ENCODE measurements at places on chromosomes 2 and 18.
A peak's percentile ranks its signal among the peaks of the same experiment; 100 is the strongest.

DNA sequence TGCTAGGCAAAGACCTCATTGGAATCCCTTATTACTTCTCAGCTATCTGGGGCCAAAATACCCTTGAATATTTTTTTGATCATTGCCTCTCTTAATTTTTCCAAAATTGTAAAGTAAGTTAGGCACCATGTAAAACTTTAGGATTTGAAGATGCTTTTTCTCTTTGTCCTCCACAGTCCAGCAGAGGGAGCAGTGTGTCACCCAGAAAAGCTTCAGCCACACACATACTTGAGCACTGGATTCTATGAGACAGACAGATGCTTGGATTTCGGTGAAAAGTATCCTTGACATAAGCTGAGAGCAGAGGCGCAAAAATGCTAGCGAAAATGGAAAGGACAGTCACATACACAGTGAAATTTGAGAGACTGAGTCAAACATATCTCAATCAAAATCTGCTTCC is 74.7 kb upstream of the KCNJ3 start:
- H3K4me3 ChIP-seq = no peak overlapping the region
- H3K27ac ChIP-seq = no peak overlapping the region
- no peaks in the 10 kb centered on the region for H3K27me3 ChIP-seq
- no peaks in the 10 kb centered on the region for H3K36me3 ChIP-seq
- no peak for DNase-seq
- H3K4me1 ChIP-seq = no peaks in the 10 kb centered on the region

GRCh38 chr18:33052886-33053285 is 280.1 kb upstream of the KLHL14 start:
- DNase-seq = no peak
- H3K36me3 ChIP-seq = no peaks in the 10 kb centered on the region
- H3K27ac ChIP-seq = no peak overlapping the region
- H3K27me3 ChIP-seq = no peaks in the 10 kb centered on the region

DNA sequence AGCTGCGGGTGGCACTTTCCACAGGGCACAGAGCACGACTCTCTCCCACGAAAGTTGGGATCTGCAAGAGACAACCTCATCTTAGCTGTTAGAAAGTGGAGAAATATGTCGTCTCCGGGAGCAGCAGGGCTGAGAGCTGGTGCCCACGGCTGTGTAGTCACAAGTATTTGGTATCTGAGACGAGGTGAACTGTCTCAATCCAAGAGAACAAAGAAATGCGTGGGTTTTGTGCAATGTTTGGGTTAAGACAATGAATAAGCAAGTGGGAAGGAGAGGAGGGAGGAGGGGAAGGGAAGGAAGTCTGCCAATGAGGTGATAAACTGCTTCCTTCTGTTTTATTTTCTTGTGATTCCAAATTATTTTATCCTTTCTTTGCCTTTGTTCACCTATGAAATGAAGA is 18.0 kb downstream of the DYTN start:
- no peak overlapping the region for H3K4me3 ChIP-seq
- no peak for DNase-seq
- no peaks in the 10 kb centered on the region for H3K36me3 ChIP-seq

DNA sequence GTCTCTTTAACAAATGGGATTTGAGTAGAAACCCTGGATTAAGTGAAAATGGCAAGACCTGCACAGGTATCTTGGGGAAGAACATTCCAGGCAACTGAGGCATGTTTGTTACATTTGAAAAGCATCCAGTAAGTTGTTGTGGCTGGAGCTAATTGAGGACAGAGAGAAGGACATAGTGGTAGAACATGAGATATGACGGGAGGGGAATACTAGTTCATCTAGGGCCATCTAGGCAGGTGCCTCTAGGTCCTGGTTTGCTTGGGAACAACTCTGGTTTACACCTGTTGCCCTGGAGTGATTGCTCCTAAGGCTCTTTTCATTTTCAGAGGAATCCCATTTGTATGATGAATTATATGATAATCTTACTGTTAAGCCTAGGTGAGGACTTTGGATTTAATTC is 19.7 kb upstream of the CCDC141 start:
- no peaks in the 10 kb centered on the region for H3K4me1 ChIP-seq
- no peaks in the 10 kb centered on the region for H3K36me3 ChIP-seq
- no peaks in the 10 kb centered on the region for H3K27me3 ChIP-seq
- no peak overlapping the region for H3K27ac ChIP-seq

GRCh38 chr2:20027260-20027677 is 14.8 kb upstream of the MATN3 start:
- no peak overlapping the region for H3K4me3 ChIP-seq
- H3K4me1 ChIP-seq = no peaks in the 10 kb centered on the region
- no peak for DNase-seq
- H3K36me3 ChIP-seq = peaks cover 2% of the 10 kb centered on the region
- H3K27ac ChIP-seq = peak overlapping the region; percentile 68
- H3K27me3 ChIP-seq = no peaks in the 10 kb centered on the region

GRCh38 chr2:119192893-119193292 is 30.7 kb upstream of the STEAP3 start:
- no peak overlapping the region for H3K4me3 ChIP-seq
- DNase-seq = no peak
- no peaks in the 10 kb centered on the region for H3K4me1 ChIP-seq
- no peaks in the 10 kb centered on the region for H3K36me3 ChIP-seq
- H3K27ac ChIP-seq = no peak overlapping the region

DNA sequence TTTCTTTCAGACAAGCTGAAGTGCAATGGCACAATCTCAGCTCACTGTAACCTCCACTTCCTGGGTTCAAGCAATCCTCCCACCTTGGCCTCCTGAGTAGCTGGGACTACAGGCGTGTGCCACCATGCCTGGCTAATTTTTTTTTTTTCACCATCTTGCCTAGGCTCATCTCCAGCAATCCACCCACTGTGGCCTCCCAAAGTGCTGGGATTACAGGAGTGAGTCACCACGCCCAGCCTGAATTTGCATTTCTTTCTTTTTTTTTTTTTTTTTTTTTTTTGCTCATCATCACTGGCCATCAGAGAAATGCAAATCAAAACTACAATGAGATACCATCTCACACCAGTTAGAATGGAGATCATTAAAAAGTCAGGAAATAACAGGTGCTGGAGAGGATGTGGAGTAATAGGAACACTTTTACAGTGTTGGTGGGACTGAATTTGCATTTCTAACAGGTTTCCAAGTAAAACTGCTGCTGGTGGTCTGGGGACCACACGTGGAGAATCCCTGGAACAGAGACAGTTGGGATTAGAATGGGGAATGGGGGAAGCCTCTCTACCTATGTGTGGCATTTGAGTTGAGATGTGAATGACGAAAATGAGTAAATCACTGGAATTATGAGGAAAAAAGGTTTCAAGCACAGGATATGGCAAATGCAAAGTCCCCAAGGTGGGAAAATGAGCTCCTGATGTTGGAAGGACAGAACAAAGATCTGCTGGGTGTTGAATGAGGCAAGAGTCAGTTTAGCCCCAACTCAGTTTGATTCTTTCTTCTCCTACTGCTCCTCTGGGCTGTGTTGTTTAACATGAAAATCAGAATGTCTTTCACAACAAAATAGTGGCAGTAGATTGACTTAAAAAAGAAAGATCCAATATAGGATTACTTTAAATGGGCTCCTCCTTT is 88.8 kb upstream of the MAP4K4 start:
- H3K4me1 ChIP-seq = no peaks in the 10 kb centered on the region
- no peaks in the 10 kb centered on the region for H3K36me3 ChIP-seq
- no peaks in the 10 kb centered on the region for H3K27me3 ChIP-seq
- H3K27ac ChIP-seq = no peak overlapping the region

- no peak for DNase-seq
- H3K4me3 ChIP-seq = no peak overlapping the region
- H3K27ac ChIP-seq = no peak overlapping the region
- peaks cover 1% of the 10 kb centered on the region for H3K36me3 ChIP-seq
- no peaks in the 10 kb centered on the region for H3K27me3 ChIP-seq
- no peaks in the 10 kb centered on the region for H3K4me1 ChIP-seq
These were observed 194.9 kb upstream of the BOD1L2 start for GRCh38 chr18:56952026-56952425.

GRCh38 chr2:46876741-46877384 is 38.7 kb downstream of the MCFD2 start:
- no peak overlapping the region for H3K4me3 ChIP-seq
- no peak for DNase-seq
- no peaks in the 10 kb centered on the region for H3K4me1 ChIP-seq

- DNase-seq = no peak
- no peak overlapping the region for H3K27ac ChIP-seq
- no peak overlapping the region for H3K4me3 ChIP-seq
- no peaks in the 10 kb centered on the region for H3K27me3 ChIP-seq
These were observed 93.2 kb downstream of the KLF7 start for GRCh38 chr2:207072571-207072970.

GRCh38 chr2:45759310-45759851 is 107.9 kb downstream of the PRKCE start:
- no peaks in the 10 kb centered on the region for H3K27me3 ChIP-seq
- no peak overlapping the region for H3K27ac ChIP-seq
- no peaks in the 10 kb centered on the region for H3K4me1 ChIP-seq
- no peak for DNase-seq
- H3K4me3 ChIP-seq = no peak overlapping the region

GRCh38 chr2:127053731-127054603 is 53.0 kb downstream of the BIN1 start:
- DNase-seq = peak; percentile 42
- H3K27me3 ChIP-seq = no peaks in the 10 kb centered on the region
- H3K36me3 ChIP-seq = no peaks in the 10 kb centered on the region
- no peak overlapping the region for H3K27ac ChIP-seq
- no peaks in the 10 kb centered on the region for H3K4me1 ChIP-seq

GRCh38 chr2:88067189-88067588 is 436 bp upstream of the SMYD1 start:
- H3K4me3 ChIP-seq = no peak overlapping the region
- H3K27me3 ChIP-seq = no peaks in the 10 kb centered on the region
- no peaks in the 10 kb centered on the region for H3K4me1 ChIP-seq
- H3K27ac ChIP-seq = no peak overlapping the region
- no peak for DNase-seq

DNA sequence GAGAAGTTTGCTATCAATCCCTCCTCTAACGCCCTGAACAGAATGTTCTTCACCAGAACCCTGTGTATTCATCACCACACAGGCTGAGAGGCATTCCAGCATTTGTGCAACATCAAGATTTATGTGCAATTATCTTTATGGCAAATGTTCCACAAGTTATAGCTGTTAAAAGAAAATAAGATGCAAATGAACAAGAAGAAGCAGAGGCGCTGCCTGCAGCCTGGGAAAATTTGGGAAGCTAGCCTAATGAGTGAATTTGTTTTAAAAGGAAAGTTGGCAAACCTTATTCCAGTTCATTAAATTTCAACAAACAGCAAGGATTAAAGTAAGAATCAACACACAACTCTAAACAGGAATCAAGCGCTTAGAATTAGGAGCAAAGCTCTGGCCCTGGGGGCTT is 5.3 kb downstream of the TPO start:
- no peaks in the 10 kb centered on the region for H3K27me3 ChIP-seq
- H3K36me3 ChIP-seq = no peaks in the 10 kb centered on the region
- H3K4me3 ChIP-seq = no peak overlapping the region
- H3K4me1 ChIP-seq = no peaks in the 10 kb centered on the region
- no peak for DNase-seq

- no peak for DNase-seq
- no peaks in the 10 kb centered on the region for H3K4me1 ChIP-seq
- H3K27ac ChIP-seq = no peak overlapping the region
- no peaks in the 10 kb centered on the region for H3K36me3 ChIP-seq
- no peaks in the 10 kb centered on the region for H3K27me3 ChIP-seq
- H3K4me3 ChIP-seq = no peak overlapping the region
These were observed 753 bp downstream of the ITPRIPL1 start for GRCh38 chr2:96325884-96326255.

GRCh38 chr18:199768-200167 is 41.4 kb downstream of the USP14 start:
- no peak for DNase-seq
- H3K27me3 ChIP-seq = no peaks in the 10 kb centered on the region
- H3K4me1 ChIP-seq = no peaks in the 10 kb centered on the region
- peaks cover 11% of the 10 kb centered on the region for H3K36me3 ChIP-seq
- no peak overlapping the region for H3K27ac ChIP-seq

DNA sequence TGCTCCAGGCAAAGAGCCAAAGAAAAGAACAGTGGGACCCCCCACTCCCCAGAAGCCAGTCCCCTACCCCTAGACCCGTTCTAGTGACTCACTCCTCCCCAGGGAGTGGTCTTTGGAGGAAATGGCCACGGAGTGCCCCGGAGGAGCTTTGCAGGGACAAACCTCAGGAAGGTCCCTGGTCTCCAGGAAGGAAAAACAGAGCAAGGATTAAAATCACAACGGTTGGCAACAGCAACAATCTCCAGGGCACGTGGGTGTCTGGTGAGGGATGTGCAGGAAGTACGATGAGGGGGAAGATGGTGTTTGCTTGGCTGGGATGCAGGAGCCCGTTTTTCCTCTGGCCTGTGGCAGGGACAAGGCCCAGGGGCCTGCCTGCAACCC is 135.0 kb downstream of the SMAD2 start:
- H3K27ac ChIP-seq = no peak overlapping the region
- no peaks in the 10 kb centered on the region for H3K27me3 ChIP-seq
- DNase-seq = no peak
- no peaks in the 10 kb centered on the region for H3K4me1 ChIP-seq
- no peaks in the 10 kb centered on the region for H3K36me3 ChIP-seq

GRCh38 chr2:43192744-43193651 is 33.4 kb downstream of the ZFP36L2 start:
- H3K4me1 ChIP-seq = no peaks in the 10 kb centered on the region
- no peak overlapping the region for H3K27ac ChIP-seq
- no peaks in the 10 kb centered on the region for H3K36me3 ChIP-seq
- DNase-seq = no peak
- no peak overlapping the region for H3K4me3 ChIP-seq

DNA sequence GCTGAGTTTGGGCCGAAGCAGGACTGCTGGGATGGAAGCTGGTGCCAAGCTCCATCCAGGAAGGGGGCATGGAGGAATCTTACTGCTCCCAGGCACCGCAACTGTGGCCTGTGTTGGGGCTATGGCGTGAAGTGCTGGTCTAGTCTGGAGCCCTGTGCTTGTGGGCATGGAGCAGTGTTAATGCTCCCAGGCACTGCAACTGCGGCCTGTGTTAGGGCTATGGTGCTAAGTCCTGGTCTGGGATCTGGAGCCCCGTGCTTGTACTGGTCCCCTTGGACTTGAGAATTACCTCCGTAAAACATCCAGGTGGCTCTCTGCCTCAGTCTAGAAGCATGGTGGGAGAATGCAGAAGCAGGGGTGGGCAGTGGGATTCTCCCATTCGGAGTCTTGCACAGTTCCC is 1379.4 kb upstream of the ACVR2A start:
- H3K36me3 ChIP-seq = no peaks in the 10 kb centered on the region
- H3K27me3 ChIP-seq = no peaks in the 10 kb centered on the region
- no peak overlapping the region for H3K4me3 ChIP-seq
- H3K4me1 ChIP-seq = no peaks in the 10 kb centered on the region
- H3K27ac ChIP-seq = no peak overlapping the region

- no peaks in the 10 kb centered on the region for H3K36me3 ChIP-seq
- H3K4me3 ChIP-seq = no peak overlapping the region
These were observed 215.1 kb downstream of the NUP35 start for GRCh38 chr2:183339311-183339710.

Measured in aorta (tissue), 5 donors.